Fibroblast of villous mesenchyme (primary cell): ENCODE measurements at places on chromosomes 5 and 9. TPM values are rescaled to one million over a fixed set of nuclear protein-coding genes. Genes with fewer than 3 reads are reported as not detected.

GNG10 gene
- total RNA-seq = 82.8 and 108 TPM in 2 replicates

IL9 gene
- not detected in 2 replicates for total RNA-seq

DND1 gene
- 0.32 TPM in 1 of 2 replicates, not detected in the other for total RNA-seq

TPM2 gene
- 1,636 and 1,893 TPM in 2 replicates for total RNA-seq

C9orf153 gene
- total RNA-seq = 0.32 TPM in 1 of 2 replicates, not detected in the other

CDH9 gene
- total RNA-seq = not detected in 2 replicates

SLC1A1 gene
- 17.7 and 34.1 TPM in 2 replicates for total RNA-seq

CAMK4 gene
- 1.3 and 3.2 TPM in 2 replicates for total RNA-seq

PCDHAC1 gene
- total RNA-seq = under 0.01 TPM in 2 replicates

PITX1 gene
- total RNA-seq = 19.9 and 66.7 TPM in 2 replicates

CDH6 gene
- 3.9 and 4.3 TPM in 2 replicates for total RNA-seq

HMCN2 gene
- total RNA-seq = under 0.01 TPM in 1 of 2 replicates, not detected in the other

RUSC2 gene
- total RNA-seq = 24.2 and 33.2 TPM in 2 replicates

KLHL9 gene
- 34.8 and 57.9 TPM in 2 replicates for total RNA-seq

PALM2AKAP2 gene
- total RNA-seq = 24.5 and 31.5 TPM in 2 replicates

CTNND2 gene
- total RNA-seq = not detected in 2 replicates

MYMK gene
- not detected in 2 replicates for total RNA-seq

KCNV2 gene
- total RNA-seq = not detected in 2 replicates

SLC34A1 gene
- total RNA-seq = not detected in 2 replicates

FRMD3 gene
- 0.64 and 0.86 TPM in 2 replicates for total RNA-seq

SLC34A3 gene
- under 0.01 TPM in 1 of 2 replicates, not detected in the other for total RNA-seq

CCDC192 gene
- not detected in 2 replicates for total RNA-seq

SPOCK1 gene
- total RNA-seq = 49.0 and 54.8 TPM in 2 replicates

SEMA4D gene
- 0.43 and 1.6 TPM in 2 replicates for total RNA-seq

DPH7 gene
- 22.0 and 22.5 TPM in 2 replicates for total RNA-seq

CDX1 gene
- total RNA-seq = under 0.01 and 0.64 TPM in 2 replicates

ADAMTS13 gene
- 1.3 TPM in 2 replicates for total RNA-seq

TAS2R1 gene
- 0.32 and 0.43 TPM in 2 replicates for total RNA-seq

FAT2 gene
- under 0.01 TPM in 1 of 2 replicates, not detected in the other for total RNA-seq

KIF12 gene
- not detected in 2 replicates for total RNA-seq

NSMF gene
- total RNA-seq = 22.0 and 22.9 TPM in 2 replicates

LIX1 gene
- total RNA-seq = under 0.01 TPM in 1 of 2 replicates, not detected in the other

FBP2 gene
- total RNA-seq = not detected in 2 replicates

C5orf46 gene
- total RNA-seq = 0.43 and 4.8 TPM in 2 replicates

RNF183 gene
- total RNA-seq = not detected in 2 replicates

PCDHGA11 gene
- total RNA-seq = 11.0 and 15.5 TPM in 2 replicates

GMCL2 gene
- total RNA-seq = not detected in 2 replicates

CCNB1 gene
- 79.9 and 147 TPM in 2 replicates for total RNA-seq

BTNL8 gene
- total RNA-seq = not detected in 2 replicates

PCDHGA9 gene
- total RNA-seq = 4.7 and 5.2 TPM in 2 replicates

LAMC3 gene
- total RNA-seq = 0.43 and 1.3 TPM in 2 replicates

SLC46A2 gene
- total RNA-seq = not detected in 2 replicates

CTXN3 gene
- not detected in 2 replicates for total RNA-seq

STK32A gene
- 0.97 and 2.2 TPM in 2 replicates for total RNA-seq

CNTFR gene
- total RNA-seq = not detected in 2 replicates

AFAP1L1 gene
- 10.8 and 11.9 TPM in 2 replicates for total RNA-seq

ECM2 gene
- total RNA-seq = 2.3 and 2.6 TPM in 2 replicates

PLPP7 gene
- 8.2 and 10.0 TPM in 2 replicates for total RNA-seq

BDP1 gene
- total RNA-seq = 22.5 and 28.5 TPM in 2 replicates

KCTD16 gene
- total RNA-seq = 0.97 and 3.0 TPM in 2 replicates

SPATA31E1 gene
- not detected in 2 replicates for total RNA-seq

CDHR2 gene
- not detected in 2 replicates for total RNA-seq

NR2F1-AS1 gene
- total RNA-seq = 27.6 and 30.3 TPM in 2 replicates

SPATA31D4 gene
- not detected in 2 replicates for total RNA-seq

BICD2 gene
- 37.4 and 40.6 TPM in 2 replicates for total RNA-seq
